ENCODE measurements at places on chromosomes 16 and 17.

- no peak for ATAC-seq
Observed at GRCh38 chr16:12558641-12559040, 245.0 kb downstream of the CPPED1 start.

GRCh38 chr17:82780971-82781893 lies 29.4 kb downstream of the TBCD start:
- peak; percentile 60 for ATAC-seq

DNA sequence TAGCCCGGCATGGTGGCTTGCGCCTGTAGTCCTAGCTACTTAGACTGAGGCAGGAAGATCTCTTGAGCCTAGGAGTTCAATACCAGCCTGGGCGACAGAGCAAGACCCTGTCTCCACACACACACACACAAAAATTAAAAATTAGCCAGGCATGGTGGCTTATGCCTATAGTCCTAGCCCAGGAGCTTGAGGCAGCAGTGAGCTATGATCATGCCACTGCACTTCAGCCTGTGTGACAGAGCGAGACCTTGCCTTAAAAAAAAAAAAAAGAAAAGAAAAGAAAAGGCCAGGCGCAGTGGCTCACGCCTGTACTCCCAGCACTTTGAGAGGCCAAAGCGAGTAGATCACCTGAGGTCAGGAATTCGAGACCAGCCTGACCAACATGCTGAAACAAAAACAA lies 23.9 kb downstream of the C17orf75 start:
- ATAC-seq: no peak

DNA sequence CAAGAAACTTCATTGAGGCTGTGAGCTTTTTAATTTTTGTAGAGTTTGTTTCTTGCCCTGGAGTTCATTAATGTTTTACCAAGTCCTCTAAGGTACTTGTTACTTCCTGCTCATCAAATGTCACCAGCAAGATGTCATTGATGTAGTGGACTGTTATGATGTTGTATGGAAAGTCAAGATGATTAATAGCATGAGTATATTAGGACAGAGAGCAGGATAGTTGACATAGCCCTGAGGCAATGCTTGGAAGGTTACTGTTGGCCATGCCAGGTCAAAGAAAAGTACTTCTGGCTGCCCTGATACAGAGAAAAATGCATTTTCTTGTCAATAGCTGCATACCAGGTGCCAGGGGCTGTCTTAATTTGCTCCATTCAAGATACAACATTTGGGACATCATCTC lies 6.7 kb downstream of the KRTAP1-5 start:
- ATAC-seq: no peak

- ATAC-seq: peak; percentile 91
Observed at GRCh38 chr16:72467157-72467759, 295.3 kb upstream of the PMFBP1 start.

GRCh38 chr17:74271901-74272561 lies 2.0 kb upstream of the DNAI2 start:
- no peak for ATAC-seq

GRCh38 chr16:13999895-14000425 lies 71.2 kb upstream of the MRTFB start:
- no peak for ATAC-seq

DNA sequence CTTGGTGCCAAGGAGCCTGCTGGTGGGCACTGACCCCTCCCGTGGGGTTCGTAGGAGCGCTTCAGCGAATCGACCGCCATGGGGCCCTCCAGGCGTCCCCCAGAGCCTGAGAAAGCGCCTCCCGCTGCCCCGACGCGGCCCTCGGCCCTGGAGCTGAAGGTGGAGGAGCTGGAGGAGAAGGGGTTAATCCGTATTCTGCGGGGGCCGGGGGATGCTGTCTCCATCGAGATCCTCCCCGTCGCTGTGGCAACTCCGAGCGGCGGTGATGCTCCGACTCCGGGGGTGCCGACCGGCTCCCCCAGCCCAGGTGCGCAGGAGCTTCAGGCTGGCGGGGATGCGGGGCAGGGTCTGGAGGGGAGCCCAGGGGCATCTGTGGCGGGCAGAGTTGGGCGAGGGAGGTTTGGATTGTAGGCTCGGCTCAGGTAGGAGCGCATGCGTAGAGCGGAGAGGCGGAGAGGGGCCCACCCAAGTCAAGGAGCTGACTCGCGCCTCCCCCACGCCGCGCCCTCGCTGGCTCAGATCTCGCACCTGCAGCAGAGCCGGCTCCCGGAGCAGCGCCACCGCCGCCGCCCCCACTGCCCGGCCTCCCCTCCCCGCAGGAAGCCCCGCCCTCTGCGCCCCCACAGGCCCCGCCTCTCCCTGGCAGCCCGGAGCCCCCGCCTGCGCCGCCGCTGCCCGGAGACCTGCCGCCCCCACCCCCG lies 19.8 kb downstream of the FMNL1 start:
- ATAC-seq: peak; percentile 47

DNA sequence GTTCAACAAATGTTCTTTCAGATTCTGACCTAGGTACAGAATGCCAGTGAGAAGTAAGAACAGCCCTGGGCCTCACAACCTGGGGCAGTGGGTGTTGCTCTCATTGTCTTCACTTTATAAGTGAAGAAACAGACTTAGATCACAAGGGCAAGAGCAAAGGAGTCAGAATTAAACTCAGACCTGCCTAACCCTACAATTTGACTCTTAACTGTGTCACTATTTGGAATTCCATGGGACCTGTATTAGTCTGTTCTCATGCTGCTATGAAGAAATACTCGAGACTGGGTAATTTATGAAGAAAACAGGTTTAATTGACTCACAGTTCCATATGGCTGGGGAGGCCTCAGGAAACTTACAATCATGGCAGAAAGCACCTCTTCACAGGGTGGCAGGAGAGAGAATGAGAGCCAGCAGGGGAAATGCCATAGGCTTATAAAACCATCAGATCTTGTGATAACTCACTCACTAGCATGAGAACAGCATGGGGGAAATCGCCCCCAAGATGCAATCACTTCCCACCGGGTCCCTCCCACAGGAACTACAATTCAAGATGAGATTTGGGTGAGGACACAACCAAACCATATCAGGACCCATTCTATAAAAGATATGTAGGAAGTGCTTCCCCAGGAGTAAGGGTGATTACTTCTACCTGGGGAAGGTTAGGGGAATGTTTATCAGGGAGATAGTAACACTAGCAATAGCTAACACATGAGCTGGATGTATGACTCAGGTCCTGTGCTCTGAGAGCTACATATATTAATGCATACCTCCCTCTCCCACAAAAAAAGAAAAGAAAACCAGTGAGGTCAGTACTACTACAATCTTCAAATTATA lies 270.1 kb downstream of the SOX9 start:
- peak; percentile 55 for ATAC-seq

DNA sequence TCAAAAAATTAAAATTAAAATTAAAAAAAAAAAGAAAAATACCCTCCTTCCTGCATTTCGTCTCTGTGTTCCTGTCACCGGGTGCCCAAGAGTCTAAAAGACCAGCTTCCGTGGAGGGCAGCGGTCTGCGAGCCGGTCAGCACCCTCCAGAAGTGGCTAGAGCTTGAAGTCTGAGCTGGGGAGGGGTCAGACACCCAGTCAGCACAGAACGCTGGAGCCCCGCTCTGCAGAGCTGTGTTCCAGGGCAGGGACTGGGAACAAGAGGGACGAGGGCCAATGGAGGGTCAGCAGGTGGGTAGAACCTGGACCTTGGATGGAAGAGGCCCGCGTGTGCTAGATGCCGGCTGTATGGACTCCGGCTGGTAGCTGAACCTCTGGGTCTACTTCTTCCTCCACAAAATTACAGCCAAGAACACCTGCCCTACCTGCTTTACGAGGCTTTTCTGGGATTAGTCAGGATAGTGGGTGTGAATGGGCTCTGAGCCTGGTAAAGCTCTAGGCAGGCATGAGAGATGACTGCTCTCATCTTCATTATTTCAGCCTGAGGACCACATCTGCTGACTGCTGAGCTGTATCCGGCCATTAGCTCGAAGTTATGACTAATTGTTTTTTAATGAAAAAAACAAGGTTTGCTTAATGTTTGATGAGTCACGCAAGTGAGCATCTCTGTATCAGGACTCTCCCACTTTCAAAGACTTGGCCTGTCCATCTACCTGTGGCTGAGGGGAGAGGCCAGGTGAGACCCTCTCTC lies 5.9 kb downstream of the TRPV1 start:
- peak; percentile 80 for ATAC-seq

DNA sequence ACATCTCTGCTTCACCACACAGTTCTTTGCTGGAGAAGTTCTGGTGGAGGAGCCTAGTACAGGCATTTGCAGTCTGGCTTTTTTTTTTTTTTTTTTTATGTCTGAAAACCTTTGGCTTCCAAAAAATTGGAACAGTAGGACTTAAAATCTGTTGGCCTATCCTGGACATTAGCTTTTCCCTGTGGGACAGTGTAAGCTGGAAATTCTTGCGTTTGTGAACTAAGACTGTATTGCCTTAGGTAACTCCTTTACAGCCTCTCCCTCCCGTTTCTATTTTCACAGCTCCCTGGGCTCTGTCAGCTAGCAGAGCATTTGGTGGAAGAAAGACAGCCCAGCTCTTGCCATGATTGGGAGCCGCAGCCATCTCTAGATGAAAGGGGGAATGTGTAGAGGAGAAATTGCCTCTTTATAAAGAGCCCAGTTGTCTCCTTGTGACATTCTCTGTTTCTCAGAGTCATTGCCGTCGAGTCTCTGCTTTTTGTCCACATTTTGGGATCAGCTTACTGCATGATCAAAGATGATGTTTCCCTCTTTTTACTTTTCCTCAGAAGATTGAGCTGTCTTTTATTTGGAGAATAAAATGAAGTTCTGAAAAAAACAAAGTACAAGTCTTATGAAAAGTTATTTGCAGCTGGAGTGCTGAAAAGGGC lies 227.5 kb downstream of the SPECC1 start:
- ATAC-seq: no peak

DNA sequence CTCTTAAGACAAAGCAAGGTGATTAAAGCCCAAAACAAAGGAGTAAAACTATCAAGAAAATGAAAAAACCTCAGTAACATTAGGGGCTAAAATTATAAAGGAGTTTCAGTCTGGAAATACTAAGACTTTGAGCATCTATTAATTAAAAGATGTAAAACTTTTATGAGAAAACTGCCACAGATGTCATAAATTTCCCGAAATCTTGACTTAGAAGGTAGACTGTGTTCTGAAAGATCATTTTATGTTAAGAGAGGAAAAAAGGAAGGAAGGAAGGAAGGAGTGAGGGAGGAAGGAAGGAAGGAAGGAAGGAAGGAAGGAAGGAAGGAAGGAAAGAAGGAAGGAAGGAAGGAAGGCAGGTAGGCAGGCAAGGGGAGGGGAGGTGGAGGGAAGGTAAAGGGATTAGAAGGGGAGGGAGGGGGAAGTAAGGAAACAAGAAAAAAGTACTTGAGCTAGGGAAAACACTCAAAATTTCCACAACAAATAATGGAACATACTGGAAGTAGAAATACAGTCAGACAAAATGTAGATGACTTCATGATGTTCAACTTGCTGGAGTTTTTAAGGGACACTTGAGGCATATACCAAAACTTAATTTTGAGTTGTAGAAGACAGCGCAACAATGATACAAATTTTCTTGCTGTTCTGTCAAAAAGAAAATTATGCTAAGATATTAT lies 2.0 kb downstream of the KRTAP4-5 start:
- ATAC-seq: no peak

- ATAC-seq: peak; percentile 3
Observed at GRCh38 chr16:30998852-30999761, 11.3 kb downstream of the STX1B start.

DNA sequence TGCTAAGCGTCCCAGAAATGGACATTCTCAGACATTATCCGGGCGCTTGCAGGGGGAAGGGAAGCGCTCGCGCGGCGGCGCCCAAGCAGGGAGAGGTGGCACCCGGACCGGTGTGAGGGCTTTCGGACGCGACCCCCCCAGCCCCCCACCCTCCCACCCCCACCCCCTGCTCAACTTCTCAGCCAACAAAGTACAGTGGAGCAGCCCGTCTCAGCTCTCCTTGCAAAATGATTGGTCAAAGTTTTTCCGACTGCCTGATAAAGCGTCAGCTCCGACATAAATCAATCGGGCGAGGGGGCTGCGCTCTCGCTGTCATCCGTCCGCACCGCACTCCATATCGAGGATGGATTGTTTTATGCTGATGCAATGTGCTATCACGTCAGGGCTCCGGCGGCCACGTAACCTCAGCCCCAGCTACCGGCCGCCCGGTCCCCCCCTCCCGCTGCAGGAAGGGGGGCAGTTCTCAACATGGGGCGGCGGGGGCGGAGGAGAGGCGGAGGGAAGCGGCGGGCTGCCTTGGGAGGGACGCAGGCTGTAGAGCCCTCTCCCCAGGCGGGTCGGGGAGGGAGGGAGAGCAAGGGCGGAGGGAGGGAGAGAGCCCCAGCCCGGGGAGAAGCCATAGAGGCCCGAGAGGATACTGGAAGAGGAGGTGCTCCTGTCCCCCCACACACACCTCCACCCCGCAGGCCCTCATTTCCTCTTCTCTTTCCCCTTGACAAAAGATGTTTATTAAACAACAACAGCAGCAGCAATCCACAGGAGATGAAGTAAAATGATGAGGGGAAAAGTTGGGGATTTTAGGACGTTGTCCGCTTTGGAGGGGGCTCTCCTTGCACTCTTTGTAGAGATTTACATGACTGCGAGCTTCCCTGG lies at the start of gene HOXB9:
Gene HOXB9, minus strand, starts transcription at position 114 of the 873 bp plus-strand sequence. Its CDS starts 89 bp downstream, at position 25.
- peak; percentile 8 for ATAC-seq
